Renal cortex interstitium (tissue), 15 donors: ENCODE measurements at places on chromosomes 4 and X. TPM values are rescaled to one million over a fixed set of nuclear protein-coding genes. Genes with fewer than 3 reads are reported as not detected.

The GRIA2 gene
- 1.1 TPM for polyA plus RNA-seq

The SPANXN4 gene
- not detected for polyA plus RNA-seq

The GATA1 gene
- 0.76 TPM for polyA plus RNA-seq

The HSFX3 gene
- polyA plus RNA-seq, result not detected

The MYOZ2 gene
- polyA plus RNA-seq, result 0.57 TPM

The ADAM29 gene
- 0.12 TPM for polyA plus RNA-seq

The ADRA2C gene
- 9.2 TPM for polyA plus RNA-seq

The TMEM144 gene
- 5.0 TPM for polyA plus RNA-seq

The POLN gene
- polyA plus RNA-seq, result 3.1 TPM

The PABPC5 gene
- polyA plus RNA-seq, result 4.8 TPM

The TMSB15A gene
- polyA plus RNA-seq, result 46.8 TPM

The FRMPD4 gene
- 0.16 TPM for polyA plus RNA-seq

The SYP gene
- polyA plus RNA-seq, result 2.8 TPM

The UTP3 gene
- polyA plus RNA-seq, result 49.5 TPM

The CYBB gene
- polyA plus RNA-seq, result 14.5 TPM

The CFAP47 gene
- 0.75 TPM for polyA plus RNA-seq
